ENCODE measurements at places on chromosomes 12 and 14.

GRCh38 chr12:67520606-67521005 is 127.9 kb upstream of the DYRK2 start:
- DNase-seq, result no peak

- no peak for DNase-seq
These were observed 81.9 kb upstream of the CCND2 start for GRCh38 chr12:4191642-4192041.

- DNase-seq, result no peak
These were observed 852.6 kb downstream of the LRFN5 start for GRCh38 chr14:42459171-42459685.

DNA sequence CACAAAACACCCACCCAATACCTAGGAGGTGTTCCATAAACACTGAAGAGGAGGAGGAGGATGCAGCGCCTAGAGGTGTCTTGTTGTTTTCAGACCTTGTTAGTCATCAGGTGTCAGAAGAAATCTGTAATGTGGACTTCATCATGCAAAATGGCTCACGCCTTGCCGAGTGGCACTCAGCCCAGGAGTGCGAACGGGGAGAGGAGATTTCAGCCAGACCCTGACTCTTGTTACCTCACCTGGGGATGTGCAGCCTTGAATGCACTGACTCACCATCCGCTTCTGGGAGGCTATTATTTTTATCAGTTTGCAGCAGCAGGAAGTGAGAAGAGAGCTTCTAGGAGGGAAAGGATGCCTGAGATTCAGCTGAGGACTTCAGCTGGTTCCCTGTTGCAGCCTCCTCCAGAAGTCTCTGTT is 48.2 kb upstream of the PLXNC1 start:
- DNase-seq, result no peak

DNA sequence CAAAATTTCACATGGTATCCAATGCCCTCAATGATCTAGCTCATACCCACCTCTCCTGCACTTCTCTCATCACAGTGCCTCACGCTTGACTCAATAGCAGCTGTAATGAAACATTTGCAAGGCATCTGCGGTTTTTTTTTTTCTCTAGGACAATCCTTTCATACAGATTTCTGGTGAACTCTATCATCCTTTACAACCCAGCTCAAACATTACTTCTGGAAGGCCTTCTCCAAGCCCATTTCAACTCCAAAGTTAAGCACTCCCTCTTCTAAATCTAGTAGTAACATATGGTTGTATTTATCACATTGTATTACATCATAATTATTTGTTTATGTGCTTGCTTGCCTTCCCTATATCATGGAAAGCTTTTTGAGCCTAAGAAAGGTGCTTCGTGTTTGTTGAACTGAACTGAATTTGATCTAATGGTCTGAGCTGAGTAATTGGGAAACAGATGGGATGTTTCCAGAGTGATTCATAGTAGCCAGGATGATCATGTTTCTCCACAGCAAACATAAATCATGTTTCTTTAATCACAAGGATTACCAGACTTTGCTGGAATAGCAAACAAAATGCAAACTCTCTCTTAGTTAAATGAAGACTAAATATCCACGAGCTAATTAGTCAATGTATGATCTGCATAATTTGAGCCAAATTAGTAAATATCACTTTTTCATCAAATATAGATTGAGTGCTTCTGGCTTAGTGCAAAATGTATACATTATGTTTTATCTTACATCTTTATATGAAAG is 14.3 kb downstream of the CFL2 start:
- no peak for DNase-seq

- no peak for DNase-seq
These were observed 13.7 kb upstream of the OR6J1 start for GRCh38 chr14:22657861-22658260.

GRCh38 chr12:55745361-55746173 is 2.6 kb downstream of the GDF11 start:
- DNase-seq, result no peak

GRCh38 chr14:68516342-68516741 is 276.5 kb downstream of the ZFP36L1 start:
- DNase-seq, result no peak

GRCh38 chr12:92362785-92363184 is 217.1 kb upstream of the BTG1 start:
- no peak for DNase-seq

GRCh38 chr12:119181202-119181601 is 2.5 kb downstream of the HSPB8 start:
- DNase-seq, result no peak

- DNase-seq, result no peak
These were observed 10.0 kb downstream of the NUAK1 start for GRCh38 chr12:106128585-106129328.

DNA sequence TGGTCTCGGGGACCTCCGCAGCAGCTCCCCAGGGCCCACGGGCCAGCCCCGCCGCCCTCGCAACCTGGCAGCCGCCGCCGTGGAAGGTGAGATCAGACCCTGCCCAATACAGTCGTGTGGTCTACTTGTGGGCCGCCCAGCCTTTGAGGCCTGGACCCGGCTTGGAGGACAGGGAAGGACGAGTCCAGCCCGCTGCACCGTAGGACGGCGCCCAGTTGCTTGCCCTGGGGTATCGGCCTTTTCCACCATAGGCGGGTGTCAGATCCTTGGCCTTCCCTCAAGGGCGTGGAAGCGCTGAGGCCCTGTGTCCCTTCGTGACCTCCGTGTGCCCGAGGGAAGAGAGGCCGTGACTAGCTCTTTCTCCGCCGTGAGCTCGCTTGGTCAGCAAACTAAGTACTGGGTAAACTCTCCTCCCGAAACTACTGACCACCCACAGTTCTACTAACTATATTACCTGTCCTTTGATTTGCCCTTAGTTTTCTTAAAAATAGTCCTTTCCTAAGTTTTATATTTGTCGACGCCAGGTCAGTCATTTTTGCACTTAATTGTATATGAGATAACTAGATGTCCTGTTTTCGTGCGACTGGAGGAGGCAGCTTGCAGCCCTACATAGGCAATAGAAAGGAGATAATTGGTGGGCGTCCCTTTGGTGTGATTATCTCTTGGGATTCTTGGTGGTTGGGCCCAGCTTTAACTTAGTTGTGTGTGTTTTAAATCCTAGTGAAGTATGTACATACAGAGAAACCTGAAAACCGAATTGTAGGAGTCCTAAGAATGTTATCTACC is 757 bp downstream of the SLC25A3 start:
- DNase-seq, result no peak

GRCh38 chr12:123396954-123397353 is 13.0 kb downstream of the KMT5A start:
- no peak for DNase-seq

GRCh38 chr12:126967152-126967551 is 1299.8 kb upstream of the TMEM132C start:
- DNase-seq, result no peak

DNA sequence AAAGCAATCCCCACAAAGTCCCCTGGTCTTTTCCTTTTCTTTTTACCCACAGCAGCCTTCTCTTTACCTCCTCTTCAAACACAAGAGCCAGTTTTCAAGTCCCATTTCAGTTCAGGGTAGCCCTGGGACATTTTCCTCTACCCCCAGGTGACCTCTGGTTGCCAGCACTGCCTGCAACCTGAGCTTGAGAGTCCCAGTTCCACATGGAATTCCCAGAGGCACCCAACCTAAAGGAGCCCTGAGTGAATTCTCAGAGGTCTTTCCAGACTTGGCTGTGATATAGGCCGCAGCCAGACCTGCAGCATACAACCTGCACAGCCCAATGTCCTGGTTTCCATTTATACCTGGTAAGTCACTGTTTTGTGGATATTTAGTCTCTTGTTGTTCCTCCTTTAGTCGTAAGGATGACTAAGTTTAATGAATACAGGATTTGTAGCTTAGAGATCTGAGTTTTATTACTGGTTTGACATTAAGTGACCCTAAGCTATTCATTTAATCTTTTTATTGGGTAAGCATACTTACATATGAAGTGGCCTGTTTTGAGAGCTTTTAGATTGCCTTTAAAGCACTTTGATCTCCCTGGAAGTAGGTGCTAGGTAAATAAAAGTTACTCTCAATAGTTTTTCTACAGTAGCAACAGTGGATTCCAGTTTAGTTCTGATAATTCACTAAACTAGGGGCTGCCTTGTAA is 159.8 kb downstream of the TGFB3 start:
- no peak for DNase-seq

GRCh38 chr12:39010406-39010805 is 105.0 kb upstream of the CPNE8 start:
- no peak for DNase-seq

DNA sequence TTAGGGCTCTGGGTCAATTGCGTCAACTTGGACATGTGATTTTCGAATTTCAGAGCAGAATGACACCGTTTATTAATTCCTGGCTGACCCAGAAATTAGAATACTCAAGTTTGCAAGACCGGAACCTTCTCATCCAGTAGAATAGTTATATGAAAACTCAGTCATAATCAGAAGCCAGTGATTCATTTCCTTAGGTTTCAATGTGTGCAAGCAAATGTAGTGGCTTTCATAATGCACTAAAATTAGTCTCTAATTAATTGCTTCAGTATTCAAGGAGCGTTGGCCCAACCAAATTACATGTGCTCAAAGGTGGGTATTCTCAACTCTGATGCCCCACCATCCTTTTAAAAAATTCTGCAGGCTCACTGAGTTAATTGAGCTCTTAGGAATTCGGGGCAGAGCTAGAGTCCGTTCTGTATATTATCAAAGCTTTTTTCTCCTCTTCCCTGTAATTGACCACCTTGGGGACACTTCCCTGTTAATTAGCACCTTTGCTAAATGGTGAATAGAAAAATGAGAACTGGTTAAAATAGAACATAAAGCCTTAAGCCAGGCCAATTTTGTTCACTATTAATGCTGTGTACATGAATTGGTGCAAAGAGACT is 55.4 kb downstream of the DAO start:
- DNase-seq, result no peak

DNA sequence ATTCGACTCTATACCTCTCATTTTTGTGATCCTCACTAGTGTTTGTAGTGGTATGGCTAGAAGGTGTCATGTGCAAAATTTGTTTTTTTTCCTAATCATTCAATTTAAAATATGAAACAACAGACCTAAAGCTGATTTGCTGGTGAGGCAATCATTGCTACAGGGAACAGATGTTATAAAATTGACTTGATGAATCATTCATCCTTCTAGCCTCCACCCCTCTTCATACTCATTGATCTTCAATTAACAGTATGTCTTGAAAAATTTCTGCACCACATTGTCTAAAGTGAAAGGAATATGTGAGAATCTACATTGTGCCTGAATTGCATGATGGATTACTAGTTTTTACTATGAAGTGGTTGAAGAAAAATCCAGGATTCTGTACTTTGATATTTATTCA is 349.0 kb upstream of the NAV3 start:
- no peak for DNase-seq

DNA sequence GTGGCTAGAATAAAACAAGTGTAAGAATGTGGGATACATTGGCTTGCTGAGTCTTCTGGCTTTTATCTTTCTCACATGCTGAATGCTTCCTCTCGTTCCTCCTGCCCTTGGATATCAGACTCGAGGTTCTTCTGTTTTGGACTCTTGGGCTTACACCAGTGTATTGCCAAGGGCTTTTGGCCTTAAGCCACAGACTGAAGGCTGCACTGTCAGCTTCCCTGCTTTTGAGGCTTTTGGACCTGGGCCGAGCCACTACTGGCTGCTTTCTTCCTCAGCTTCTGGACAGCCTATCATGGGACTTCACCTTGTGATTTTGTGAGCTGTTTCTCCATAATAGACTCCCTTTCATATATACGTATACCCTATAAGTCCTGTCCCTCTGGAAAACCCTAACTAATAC is 300.9 kb upstream of the STXBP6 start:
- no peak for DNase-seq

GRCh38 chr12:91852634-91853033 is 293.0 kb downstream of the BTG1 start:
- no peak for DNase-seq

DNA sequence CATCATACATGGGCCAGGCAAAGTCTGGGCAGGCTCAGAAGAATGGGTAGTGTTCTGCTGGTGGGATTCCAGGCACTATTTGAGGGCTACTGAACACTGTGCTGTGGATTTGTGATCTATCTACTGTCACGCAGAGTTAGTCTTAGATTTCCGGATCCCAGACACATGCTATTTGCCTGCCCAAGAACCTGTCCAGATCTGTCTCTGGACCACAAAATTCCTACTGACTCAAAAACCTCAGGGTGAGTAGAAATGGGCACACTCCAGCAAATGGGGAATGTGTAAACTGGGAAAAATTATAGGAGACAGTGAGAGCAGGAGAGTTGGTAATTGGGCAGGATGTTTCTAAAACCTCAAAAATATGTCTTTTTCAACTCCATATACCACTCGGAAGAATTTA is 129.9 kb downstream of the GALC start:
- no peak for DNase-seq

GRCh38 chr12:120235369-120236323 is 29.9 kb downstream of the PXN start:
- no peak for DNase-seq

GRCh38 chr12:106541201-106541600 is 41.6 kb upstream of the RFX4 start:
- no peak for DNase-seq

DNA sequence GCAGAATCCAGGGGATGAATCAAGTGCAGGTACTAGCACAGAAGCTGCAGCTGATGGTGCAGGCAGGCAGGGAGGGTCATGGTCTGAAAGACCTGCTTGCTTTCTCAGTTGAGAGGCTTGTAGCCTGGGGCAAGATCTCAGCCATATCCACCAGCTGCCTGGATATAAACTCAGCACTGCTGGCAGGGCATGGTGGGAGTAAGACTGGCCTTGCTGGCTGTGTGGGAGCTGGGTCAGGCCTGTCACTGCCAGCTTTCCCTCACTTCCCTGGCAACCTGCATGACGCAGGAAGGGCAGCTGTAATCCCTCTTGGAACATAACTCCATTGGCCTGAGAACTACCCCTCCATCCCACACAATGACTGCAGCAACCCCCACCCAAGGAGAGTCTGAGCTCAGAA is 230.1 kb downstream of the ANO6 start:
- no peak for DNase-seq

DNA sequence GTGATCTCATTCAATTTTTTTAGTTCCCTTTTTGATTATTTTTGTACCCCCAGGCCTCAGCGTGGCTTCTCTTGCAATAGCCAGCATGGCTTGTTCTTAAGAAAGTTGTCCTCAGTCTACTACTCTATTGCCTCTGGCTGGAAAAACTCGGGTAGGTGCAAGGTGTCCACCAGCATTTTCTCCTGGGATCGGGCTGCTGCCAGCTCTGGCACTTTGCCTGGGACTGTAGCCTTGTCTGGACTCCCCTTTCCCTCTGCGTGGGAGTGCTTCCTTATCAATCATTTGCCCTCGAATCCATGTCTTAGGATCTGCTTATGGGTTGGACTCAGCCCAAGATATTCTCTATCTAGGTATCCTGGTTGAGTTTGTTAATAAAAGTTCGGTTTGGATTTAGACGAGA is 773.4 kb downstream of the DIO2 start:
- DNase-seq, result no peak

GRCh38 chr12:25839470-25839869 is 119.0 kb upstream of the RASSF8 start:
- no peak for DNase-seq

GRCh38 chr14:102930138-102930752 is 7.8 kb downstream of the AMN start:
- DNase-seq, result no peak

DNA sequence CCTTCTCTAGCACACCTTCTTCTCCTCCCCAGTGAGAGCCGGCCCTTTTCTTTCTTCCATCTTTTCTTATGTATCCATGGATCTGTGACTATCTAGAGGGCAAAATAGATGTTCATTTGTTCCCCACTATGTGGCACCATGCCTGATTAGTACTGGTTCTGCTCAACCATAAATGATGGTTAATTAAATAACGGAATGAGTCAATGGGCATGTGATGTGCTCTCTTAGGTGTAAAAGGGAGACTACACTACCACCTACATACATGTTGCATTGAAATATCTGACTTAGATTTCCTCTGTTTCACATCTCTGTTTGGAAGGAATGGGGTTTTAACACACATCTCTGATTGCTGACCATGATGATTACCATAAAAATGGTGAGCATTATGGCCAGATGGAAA is 116.5 kb downstream of the BTG1 start:
- DNase-seq, result no peak
